Astrocyte (in vitro differentiated cells and primary cell): ENCODE measurements at places on chromosomes 3 and 15. TPM values are rescaled to one million over a fixed set of nuclear protein-coding genes. Genes with fewer than 3 reads are reported as not detected.

DNA sequence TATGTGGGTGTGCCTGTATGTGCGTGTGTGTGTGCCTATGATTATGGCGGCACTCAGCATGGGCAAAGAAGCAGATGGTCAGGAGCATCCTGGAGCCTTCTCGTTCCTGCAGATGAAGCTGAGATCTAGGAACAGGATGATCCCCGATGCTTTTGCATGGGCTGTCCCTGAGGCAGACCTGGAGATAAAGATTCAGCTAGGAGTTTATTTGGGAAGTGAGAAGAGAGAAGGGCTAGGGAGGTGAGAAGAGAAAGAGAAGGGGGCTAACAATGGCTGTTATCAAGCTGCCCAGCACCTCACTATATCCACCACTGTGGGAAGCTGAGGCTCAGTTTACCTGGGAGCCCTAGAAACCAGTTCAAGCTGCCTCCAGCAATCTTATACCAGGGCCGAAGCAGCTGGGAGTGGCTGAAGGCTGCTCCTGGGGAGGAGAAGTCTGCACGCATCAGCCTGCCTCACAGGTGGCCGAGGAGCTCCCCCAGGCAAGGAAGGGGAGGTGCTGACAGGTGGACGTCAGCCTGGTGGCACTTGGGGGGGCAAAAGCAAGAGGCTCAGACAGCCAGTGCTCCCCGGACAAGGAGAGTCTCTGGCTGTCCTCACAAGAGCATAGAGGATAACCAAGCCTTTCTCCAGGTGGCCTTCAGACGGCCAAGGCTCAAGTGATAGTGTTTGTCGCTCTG is 94.0 kb upstream of the IQSEC1 start:
- no peak overlapping the region for H3K4me3 ChIP-seq
- no peaks in the 10 kb centered on the region for H3K36me3 ChIP-seq
- H3K27me3 ChIP-seq: no peaks in the 10 kb centered on the region
- H3K27ac ChIP-seq: no peak overlapping the region

The FETUB gene
- total RNA-seq: not detected in 2 replicates

The GPR15 gene
- total RNA-seq: not detected in 2 replicates

DNA sequence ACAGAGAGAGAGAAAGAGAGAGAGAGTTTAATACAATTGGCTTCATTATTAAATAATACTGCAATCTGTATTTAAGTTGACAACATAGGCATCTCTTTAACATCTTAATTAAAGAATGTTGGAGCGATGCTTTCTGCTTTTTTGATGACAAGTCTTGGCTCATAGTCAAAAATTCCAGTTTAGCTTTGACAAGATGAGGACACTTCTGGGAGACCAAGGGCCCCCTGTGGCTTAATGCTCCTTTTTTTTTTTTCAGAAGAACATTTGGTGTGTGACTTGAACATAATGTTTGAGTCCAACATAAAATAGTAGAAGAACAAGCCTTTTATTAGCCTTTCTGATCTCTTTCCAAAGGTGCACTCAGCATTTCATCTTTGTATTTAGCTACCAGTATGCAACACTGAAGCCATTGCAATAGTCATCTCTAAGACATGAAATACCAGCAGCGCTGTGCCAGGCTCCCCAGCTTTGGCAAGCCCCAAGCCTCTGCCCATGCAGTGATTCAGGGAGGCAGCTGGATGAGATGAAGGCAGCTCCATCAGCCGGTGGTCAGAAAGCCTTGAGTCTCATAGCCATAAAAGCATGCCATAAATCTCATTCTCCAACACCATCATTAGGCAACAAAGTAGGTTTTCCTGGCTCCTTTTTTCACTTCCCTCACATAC is 349.4 kb upstream of the SEMA6D start:
- H3K27ac ChIP-seq: no peak overlapping the region
- H3K4me1 ChIP-seq: no peaks in the 10 kb centered on the region
- no peak for DNase-seq
- H3K27me3 ChIP-seq: no peaks in the 10 kb centered on the region
- no peak overlapping the region for H3K4me3 ChIP-seq

The ZNF502 gene
- 1.9 and 2.2 TPM in 2 replicates for total RNA-seq

The ACOX2 gene
- total RNA-seq: 2.2 and 2.7 TPM in 2 replicates

DNA sequence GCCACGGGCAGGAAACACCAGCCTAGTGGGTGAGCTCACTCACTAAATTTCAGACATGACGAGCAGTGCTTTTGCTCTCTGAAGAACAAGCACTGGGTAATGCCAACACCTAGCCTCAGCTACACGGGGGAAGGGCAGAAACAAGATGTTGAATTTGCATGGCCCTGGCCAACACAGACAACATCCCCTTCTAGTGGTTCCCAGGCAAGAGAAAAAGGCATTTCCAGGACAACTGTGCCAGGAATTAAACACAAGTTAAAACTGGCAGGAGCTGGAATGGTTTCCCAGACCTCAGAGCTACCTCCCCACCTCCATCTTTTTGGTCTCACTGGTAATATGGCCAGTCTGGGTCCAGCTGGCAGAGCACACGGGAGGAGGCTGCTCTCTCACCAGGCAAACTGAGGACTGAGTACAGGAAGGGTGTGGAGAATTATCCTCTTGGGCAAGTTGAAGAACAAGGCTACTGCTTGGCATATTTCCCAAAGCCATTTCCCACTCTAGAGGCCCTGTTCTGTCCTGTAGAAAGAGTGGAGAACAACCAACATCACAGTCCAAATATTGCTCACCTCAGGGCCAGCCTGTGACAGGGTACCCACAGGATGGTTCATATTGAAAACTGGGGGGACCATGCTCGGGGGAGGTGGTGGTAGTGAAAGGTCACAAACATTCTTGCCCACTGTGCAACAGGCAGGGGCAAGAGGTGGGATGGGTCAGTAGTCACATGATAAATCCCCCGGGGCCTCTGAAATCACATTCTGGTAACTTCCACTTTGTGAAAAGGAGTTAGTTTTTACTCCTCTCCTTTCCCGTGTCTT is 26.5 kb downstream of the TSPAN3 start:
- peaks cover 23% of the 10 kb centered on the region for H3K36me3 ChIP-seq
- H3K27me3 ChIP-seq: no peaks in the 10 kb centered on the region
- no peak overlapping the region for H3K27ac ChIP-seq
- no peak for DNase-seq

The PLSCR2 gene
- not detected in 2 replicates for total RNA-seq

The SOX2 gene
- total RNA-seq: 5.2 and 6.5 TPM in 2 replicates

DNA sequence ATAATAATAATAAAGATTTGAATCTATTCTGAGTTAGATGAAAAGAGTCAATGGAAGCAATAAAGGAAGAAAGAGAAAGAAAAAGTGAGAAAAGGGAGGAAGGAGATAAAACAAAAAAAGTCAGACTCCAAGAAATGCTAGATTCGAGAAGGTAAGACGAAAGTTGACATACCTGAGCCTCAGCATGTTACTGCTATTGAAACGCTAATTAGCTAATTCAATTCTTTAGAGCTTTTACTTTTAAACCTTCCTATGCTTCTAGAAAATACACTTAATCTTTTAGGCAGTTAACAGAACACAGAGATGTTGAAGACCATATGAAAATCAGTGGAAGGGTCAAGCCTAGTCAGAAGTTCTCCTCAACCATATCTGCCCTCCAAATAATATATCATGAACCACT is 337.2 kb upstream of the ROBO2 start:
- H3K4me3 ChIP-seq: no peak overlapping the region
- H3K27ac ChIP-seq: no peak overlapping the region
- no peak for DNase-seq

The SLC4A7 gene
- total RNA-seq: 66.7 and 68.7 TPM in 2 replicates

The ACVR2B gene
- 12.7 and 14.7 TPM in 2 replicates for total RNA-seq

DNA sequence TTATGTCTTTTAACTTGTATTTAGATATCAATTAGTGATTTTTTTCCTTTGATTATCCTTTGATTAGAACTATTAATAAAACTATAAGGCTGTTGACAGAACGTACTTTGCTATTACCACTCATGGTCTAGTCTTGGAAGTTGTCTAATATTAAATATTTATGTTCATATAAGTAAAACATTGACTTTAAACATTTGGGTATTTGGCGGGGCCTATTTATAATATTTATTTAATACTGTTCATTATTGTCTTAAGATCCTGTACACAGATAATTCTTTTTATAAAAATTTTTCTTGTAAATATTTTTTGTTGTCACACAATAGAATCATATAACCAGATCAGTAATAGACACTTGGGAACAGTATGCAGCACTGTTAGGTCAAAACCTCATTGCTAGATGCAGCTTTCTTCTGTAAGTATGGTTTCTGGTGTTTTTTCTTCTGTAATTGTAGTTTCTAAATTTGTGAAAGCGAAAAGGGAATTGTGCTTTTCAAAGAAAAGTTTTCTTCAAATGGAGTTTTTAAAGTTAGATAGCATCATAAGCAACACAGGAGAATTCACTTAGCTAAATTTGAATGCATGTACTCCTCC is 93.4 kb downstream of the FNDC3B start:
- H3K4me1 ChIP-seq: peaks cover 52% of the 10 kb centered on the region
- no peak overlapping the region for H3K27ac ChIP-seq

The SLC9C1 gene
- total RNA-seq: not detected in 2 replicates

The CLDN1 gene
- total RNA-seq: 34.1 and 35.6 TPM in 2 replicates

The MESP1 gene
- total RNA-seq: not detected in 2 replicates

GRCh38 chr15:101528917-101529299 is 39.4 kb upstream of the PCSK6 start:
- H3K27ac ChIP-seq: no peak overlapping the region
- H3K27me3 ChIP-seq: no peaks in the 10 kb centered on the region
- no peak overlapping the region for H3K4me3 ChIP-seq
- DNase-seq: no peak

- peaks cover 20% of the 10 kb centered on the region for H3K4me1 ChIP-seq
- no peaks in the 10 kb centered on the region for H3K27me3 ChIP-seq
- peak; percentile 95 for DNase-seq
Observed at GRCh38 chr3:1087066-1087560, 5.7 kb upstream of the CNTN6 start.

The CD86 gene
- not detected in 2 replicates for total RNA-seq

DNA sequence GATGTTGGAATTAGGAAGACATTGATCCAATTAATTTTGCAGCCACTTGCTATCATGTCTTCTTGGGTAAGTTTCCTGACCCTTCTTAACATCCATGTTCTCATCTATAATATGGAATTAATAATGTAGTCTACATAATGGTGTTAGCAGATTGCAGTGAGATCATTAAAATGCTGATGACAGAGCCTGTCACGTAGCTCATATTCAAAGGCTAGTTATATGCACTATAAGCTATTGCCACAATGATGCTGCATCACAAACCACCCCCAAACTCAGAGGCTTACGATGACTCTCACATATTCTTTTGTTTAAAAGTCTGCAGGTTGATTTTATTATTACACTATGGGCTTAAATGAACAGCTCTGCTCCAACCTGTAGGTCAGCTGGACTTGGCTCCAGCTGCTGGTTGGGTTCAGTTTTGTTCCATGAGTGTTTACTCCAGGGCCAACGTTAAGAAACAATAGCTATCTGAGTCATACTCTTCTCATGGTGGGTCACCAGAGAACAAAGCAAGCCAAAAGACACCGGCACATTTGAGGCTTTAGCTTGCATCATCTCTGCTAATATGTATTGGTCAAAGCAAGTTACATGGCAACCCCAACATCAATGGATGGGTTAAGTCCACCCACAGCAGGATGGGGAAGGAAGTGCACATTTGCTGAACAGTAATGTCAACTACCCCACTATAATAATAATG is 250.0 kb upstream of the SLCO3A1 start:
- no peak overlapping the region for H3K27ac ChIP-seq
- no peaks in the 10 kb centered on the region for H3K36me3 ChIP-seq
- no peaks in the 10 kb centered on the region for H3K27me3 ChIP-seq
- DNase-seq: peak; percentile 13
- H3K4me1 ChIP-seq: no peaks in the 10 kb centered on the region
